ENCODE measurements at places on chromosomes 1 and 21.

DNA sequence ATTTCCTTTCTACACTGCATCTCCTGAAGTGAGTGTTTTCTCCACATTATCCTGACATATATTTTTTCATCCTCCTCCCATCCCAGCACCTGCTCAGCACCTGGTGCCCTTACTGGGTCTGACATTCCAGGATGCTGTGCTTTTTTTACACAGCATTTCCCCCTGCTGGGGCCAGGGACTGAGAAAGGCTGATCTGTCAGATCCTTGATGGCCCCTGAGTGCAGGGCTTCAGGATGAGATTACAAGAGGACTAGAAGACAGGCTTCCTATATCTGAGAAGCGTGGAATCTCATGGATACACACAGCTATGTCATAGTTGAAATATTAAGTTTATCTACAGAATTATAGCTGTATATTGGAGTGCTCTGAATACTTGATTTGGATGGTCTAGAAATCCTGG lies 24.4 kb downstream of the RCAN1 start:
- DNase-seq: peak; percentile 12

GRCh38 chr1:20198918-20199317 lies 12.6 kb upstream of the PLA2G2C start:
- no peak for DNase-seq

- DNase-seq: no peak
These were observed at the start of gene CFHR5 for GRCh38 chr1:196977278-196977677. Gene CFHR5, plus strand, starts transcription at chr1:196977556. Its CDS starts 109 bp downstream, at chr1:196977665.

DNA sequence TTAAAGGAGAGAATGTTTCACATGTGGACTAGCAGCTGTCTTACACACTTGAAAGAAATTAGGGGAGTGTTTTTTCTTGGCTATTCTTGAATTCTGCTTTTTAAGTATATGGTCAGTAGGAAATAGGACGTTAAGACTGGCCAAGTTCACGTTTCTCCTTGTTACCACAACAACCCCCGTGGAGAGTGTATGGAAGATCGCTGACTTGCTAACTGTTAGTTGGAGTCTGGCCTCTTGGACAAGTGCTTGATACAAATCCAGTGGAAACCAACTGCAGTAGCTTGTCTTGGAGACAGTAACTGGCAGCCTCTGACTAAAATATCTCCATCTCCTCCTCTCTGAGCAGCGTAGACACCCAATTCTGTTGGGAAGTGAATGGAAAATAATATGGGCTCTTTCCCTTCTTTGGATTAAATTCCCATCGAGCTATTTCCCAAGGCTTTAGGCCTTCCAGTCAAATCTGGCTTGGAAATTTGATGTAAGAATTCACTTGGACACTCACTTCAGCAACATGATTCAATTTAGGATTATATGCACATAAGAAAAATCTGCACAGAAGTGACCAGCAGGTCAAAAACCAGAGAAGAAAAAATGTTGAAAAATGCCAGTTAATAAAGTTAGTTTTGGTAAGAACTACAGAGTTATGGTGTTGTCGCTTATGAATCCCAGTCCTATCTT lies 3.6 kb upstream of the NFIA start:
- DNase-seq: no peak

- DNase-seq: no peak
These were observed 11.5 kb downstream of the DIO1 start for GRCh38 chr1:53905509-53905908.

- no peak for DNase-seq
These were observed 50.5 kb downstream of the VANGL1 start for GRCh38 chr1:115692224-115692623.

DNA sequence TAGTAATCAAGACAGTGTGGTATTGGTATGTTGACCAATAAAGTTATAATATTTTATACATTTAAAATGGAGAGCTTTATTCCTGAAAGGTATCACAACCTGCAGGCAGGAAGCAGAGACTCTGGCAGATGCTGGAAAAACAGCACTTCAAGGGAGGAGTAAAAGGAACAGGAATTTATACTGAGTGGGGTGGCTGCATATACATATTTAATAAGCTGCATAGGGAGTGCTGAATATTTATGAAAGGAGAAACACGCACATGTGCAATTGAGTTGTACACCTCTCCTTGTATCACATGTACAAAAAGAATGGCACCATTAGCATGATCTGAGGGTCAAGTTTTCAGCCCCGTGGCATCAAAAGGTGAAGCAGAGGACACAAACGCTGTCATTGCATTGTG lies 104.9 kb upstream of the PAXBP1 start:
- no peak for DNase-seq

DNA sequence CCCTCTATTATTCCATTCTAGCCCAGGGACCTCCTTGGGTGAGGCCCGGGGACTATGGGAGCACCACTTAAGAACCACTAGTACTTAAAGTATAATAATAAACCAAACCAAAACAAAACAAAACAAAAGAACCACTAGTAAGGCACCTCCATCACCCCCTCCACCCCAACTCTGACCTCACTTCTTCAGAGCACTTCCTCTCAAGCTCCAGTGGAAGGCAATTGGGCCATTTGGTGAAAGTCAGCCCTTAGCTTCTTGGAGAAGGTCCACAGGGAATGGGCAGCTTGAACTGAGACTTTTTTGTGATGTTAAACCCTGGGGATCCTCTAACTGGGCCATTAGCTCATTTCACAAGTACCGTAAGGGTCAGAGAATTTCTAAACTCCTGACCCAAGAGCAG lies 237.3 kb downstream of the RHOU start:
- no peak for DNase-seq

- no peak for DNase-seq
These were observed 60.4 kb downstream of the KIF21B start for GRCh38 chr1:200963076-200963475.

DNA sequence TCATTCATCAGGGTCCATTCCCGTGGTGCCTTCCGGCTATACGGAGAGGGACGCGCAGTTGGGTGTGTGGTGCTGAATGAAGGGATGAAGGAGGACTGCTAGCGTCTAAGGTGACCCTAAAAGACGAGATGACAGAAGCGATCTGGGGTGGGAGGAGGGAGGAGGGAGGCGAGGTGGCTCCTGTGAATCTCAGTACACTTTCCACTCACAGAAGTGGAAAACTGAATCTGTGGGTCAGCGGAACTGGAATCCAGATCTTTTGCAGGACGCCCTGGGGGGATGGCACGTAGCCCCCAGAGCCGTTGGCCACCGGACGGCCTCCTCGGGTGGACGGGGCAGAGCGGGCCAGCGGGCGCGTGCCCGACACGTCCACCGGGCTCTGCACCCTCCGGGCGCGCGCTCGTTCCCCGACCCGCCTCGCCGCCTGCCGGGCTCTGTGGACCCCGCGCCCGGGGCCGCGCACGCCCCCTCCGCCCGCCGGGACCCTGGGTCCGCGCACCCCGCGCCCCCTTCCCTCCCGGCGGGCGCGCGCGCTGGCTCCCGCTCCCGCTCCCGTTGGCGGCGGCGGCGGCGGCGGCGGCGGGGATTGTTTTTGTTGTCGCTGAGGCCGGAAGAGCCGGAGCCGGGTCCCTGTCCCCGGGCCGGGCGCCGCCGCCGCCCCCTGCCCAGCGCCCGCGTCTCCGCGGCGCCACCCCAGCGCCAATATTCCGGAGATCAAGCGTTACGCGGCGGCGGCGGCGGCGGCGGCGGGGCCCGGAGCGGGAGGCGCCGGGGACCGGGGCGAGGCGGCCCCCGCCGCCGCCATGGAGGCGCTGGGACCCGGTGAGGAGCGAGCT lies at the start of gene AGO4:
Gene AGO4, plus strand, starts transcription at position 403 of the 836 bp plus-strand sequence. Its CDS starts 401 bp downstream, at position 804.
- DNase-seq: no peak

- no peak for DNase-seq
These were observed 10.0 kb downstream of the SUSD4 start for GRCh38 chr1:223353939-223354338.

DNA sequence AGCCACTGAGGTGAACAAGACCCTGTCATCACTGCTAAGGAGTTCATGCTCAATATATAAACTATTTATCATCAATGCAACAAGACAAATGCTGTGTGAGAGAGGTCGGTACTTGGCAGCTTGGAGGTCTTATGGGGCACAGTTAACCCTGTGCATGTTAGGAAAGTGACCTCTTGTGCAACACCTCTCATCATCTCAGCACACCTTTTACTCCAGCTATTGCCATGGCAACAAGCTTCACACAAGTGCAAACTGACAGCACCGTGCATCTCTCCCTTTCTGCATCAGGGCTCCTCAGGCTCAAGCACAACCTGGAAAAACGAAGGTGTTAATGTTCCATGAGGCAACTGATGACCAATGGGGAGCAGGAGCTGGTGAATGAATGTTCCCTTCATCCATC lies 14.7 kb upstream of the MYSM1 start:
- DNase-seq: no peak

DNA sequence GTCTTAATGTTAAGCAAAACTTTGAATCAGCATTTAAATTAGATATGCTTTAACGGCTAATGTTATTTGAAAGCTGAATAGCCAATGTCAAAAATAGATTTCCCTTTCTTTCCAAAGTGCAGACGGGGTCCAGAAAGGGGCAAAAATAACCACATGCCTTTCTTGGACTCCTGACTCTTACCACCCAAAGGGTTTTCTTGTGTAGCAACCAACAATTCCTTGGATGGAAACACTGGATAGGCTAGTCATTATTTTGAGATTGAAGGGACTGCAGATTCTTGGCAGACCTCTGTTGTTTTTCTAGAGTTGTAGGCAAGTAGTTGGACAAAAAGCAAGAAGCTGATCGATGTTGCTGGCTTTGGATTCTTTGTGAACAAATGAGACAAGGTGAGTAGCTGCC lies 107.0 kb downstream of the MRPS6 start:
- no peak for DNase-seq
